ENCODE measurements at places on chromosomes 12 and 14. TPM values are rescaled to one million over a fixed set of nuclear protein-coding genes. Genes with fewer than 3 reads are reported as not detected.

DNA sequence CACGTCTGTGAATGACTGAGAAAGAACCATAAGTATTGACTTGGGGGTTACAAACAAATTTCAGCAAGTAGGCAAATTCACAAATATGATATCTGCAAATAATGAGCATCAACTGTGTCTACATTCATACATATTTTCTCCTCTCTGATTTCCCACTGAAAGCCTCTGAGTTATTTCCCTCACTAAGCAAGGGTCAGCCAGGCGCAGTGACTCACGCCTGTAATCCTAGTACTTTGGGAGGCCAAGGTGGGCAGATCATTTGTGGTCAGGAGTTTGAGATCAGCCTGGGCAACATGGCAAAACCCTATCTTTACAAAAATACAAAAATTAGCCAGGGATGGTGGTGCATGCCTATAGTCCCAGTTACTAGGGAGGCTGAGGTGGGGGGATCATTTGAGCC is 80.8 kb downstream of the SLC25A21 start:
- H3K27ac ChIP-seq = no peak overlapping the region
- H3K36me3 ChIP-seq = no peaks in the 10 kb centered on the region
- no peaks in the 10 kb centered on the region for H3K27me3 ChIP-seq
- peak; percentile 23 for DNase-seq
- no peak overlapping the region for H3K4me3 ChIP-seq
- H3K4me1 ChIP-seq = peaks cover 4% of the 10 kb centered on the region

DNA sequence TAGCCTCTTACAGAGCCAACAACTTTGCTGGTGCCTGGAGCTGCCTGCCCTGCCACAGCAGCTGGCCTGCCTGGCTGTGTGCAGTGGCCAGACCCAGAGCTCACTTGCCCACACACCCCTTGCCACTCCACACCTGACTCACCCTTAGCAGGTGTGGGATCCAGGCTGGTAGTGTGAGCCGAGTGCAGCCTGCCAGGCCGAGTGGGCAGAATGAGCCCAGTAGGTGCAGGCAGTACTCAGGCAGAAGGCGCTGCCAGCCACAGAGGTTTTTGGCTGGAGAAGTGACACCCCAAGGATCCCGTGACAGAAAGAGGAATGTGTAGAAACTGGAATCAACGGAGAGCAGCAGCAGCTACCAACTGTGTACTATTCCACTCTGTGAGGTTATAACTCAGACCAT is 29.8 kb upstream of the PYGL start:
- no peaks in the 10 kb centered on the region for H3K4me1 ChIP-seq
- no peak overlapping the region for H3K4me3 ChIP-seq
- no peak overlapping the region for H3K27ac ChIP-seq
- H3K27me3 ChIP-seq = peaks cover 38% of the 10 kb centered on the region
- H3K36me3 ChIP-seq = no peaks in the 10 kb centered on the region

- peaks cover 2% of the 10 kb centered on the region for H3K4me1 ChIP-seq
- H3K27ac ChIP-seq = no peak overlapping the region
- H3K4me3 ChIP-seq = no peak overlapping the region
- H3K27me3 ChIP-seq = no peaks in the 10 kb centered on the region
- DNase-seq = peak; percentile 88
These were observed 44.5 kb downstream of the FOXA1 start for GRCh38 chr14:37550511-37550910.

Gene FOXN3
- 33.7 TPM for total RNA-seq

Gene CLEC7A
- not detected for total RNA-seq

Measured in IMR-90 (cell line).